Foreskin fibroblast (primary cell): ENCODE measurements at places on chromosomes 2 and 18.

GRCh38 chr2:11820650-11821049 is 74.2 kb downstream of the LPIN1 start:
- DNase-seq: no peak

DNA sequence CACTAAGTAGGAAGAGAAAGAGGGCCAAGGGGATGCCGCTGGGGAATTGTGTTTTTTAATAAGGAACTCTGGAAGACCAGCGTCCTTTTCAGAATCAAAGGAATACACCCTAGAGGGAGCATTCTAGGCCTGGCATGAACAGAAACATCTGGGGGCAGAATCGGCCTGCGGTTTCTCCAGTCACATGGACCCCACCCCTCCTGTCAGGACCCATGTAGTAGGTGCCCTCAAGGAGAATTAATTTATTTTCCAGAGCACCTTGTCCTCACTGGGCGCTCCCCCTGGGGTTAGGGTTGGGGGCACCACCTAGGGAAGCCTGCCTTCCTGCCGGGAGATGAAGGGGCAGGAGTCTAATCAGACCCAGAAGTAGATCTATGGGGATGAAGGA is 44.2 kb downstream of the TMEM37 start:
- no peak for DNase-seq

DNA sequence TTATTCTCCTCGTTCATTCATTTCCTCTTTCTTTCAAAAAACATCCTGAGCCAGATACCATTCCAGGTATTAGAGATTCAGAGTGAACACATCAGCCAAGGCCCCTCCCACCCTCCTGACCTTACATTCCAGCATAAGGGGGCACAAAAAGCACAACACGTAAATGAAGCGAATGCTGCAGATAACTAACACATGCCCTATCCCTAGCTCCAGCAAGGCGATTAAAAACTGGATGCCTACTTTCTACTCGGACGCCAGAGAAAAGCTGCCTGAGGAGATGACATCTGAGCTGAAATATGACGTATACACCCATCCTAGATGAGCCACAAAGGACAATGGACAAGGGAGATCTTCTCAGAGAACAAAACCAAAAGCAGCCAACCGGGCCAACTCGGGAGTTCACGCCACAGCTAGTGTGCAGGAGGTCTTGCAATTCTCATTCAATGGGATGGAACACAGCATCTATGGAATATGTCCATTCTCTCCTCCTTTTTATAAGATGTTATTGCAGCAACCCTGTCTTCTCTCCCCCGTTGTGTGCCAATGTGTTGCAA is 33.5 kb downstream of the FEZ2 start:
- DNase-seq: no peak

DNA sequence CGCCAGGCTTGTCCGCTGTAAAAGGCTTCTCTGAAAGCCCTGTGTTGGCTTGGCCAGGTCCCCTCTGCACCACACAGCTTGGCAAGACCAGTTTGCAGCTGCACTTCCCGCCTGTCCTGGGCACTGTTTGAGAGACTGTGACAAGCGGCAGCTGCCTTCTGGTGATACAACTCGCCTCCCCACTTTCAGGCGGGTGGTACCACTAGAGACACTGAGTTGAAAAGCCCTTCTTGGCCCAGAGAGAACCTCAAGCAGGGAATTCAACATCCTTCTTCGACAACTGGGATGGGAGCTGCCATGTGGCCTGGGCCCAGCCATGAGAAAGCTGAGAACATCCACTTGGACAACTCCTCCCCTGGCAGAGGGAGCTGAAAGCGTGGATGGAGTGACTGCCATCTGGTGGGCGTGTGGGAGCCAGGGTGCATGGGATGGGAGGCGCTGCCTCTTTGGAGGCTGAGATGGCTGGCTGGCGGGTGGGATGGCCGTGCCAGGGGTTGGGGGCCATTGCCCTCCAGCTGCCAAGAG is 125.5 kb upstream of the REV1 start:
- DNase-seq: no peak

DNA sequence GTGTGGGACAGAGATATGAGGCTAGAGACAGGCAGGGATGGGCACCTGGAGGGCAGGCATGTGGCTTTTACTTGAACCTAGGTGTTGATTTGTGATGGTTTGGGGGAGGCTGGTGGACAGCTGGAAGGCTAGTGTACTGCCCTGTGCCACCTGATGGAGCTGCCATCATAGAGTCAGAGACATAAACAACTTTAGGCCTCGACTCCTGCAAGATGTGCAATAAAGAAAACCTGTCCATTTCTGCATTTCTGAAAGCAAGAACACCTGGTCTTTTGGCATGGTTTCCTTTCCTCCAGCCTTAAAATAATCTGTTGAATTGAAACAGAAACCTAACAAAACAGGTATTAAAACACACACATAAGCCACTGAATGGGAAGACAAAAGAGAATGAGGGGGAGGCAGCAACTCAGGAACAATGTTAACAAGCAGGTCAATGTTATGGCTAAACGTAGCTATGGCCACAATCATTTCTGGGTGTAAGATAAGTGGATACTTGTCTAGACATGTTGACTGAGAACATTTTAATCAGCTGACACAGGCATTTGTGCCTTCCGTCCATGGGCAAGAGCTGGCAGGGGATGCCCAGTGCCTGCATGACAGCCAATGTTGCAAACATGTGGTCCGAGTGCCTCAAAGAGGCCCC is 87.8 kb downstream of the KCTD1 start:
- peak; percentile 62 for DNase-seq
